ENCODE measurements at places on chromosomes 11 and 22.

DNA sequence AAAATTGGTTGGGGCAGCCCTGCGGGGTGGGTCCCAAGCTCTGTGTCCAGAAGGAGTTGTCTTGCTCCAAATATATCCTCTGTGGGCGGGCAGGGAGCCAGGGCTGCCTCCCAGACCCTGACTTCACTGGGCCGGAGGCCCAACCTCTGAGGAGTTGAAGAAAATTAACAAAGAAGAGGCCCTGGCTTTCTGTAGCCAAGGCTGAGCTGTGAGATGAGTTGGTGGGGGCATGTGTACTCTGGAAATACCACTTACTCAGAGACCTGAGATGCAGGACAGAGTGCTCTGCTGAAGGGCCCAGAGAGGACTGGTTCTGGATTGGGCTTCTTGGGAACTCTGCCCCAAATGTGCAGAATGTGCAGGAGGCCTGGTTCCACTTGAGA is 96.3 kb downstream of the SWAP70 start:
- no peak for DNase-seq

DNA sequence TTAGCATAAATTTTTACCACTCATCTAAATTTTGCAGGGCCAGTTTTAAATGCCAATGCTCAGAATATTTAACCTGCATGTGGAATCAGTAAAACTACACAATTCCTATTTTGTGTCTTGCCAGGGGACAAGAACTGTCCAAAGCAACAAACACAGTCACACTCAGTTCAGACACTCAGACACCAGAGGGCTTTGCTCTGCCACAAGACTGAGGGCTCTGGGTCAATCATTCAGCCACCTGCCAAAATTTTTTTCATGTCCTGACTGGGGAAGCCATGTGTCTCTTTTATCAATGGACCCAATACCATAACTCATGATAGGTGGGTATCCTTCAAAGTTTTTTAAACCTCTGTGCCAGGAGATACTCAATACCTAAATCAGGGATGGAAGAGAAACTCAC is 304.0 kb upstream of the ANO3 start:
- DNase-seq = no peak

DNA sequence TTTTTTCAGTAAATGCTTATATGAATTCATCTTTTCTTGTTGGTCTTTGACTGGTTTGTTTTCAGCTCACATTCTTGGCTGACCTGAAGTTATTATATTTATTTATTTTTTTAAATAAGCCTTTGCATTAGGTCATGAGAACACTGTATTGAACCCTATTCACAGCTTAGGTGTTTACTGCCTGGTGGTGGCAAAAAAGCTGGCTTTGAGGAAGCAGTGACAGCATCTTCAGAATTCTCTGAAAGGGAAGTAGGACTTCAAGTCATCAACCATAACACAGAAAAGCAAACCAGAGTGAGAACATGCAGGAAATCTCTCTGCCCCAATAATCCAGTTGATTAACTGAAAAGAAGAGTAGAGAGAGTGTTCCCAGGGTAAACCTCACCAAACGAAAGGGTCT is 30.3 kb upstream of the MMP13 start:
- no peak for DNase-seq

GRCh38 chr22:37166675-37167066 is 17.0 kb upstream of the IL2RB start:
- peak; percentile 83 for DNase-seq

All from activated gamma-delta T cell treated with Interleukin-2 at 50 U/mL for 16 hours (primary cell).